ENCODE measurements at places on chromosomes 3 and 15.

- H3K4me1 ChIP-seq, result no peaks in the 10 kb centered on the region
- no peak overlapping the region for H3K4me3 ChIP-seq
- H3K27ac ChIP-seq, result no peak overlapping the region
- no peaks in the 10 kb centered on the region for H3K27me3 ChIP-seq
- no peak for DNase-seq
Measured at GRCh38 chr3:59388555-59389270, 338.9 kb upstream of the CFAP20DC start.

- H3K4me1 ChIP-seq, result no peaks in the 10 kb centered on the region
- H3K27ac ChIP-seq, result no peak overlapping the region
- no peak for DNase-seq
- H3K36me3 ChIP-seq, result no peaks in the 10 kb centered on the region
- H3K27me3 ChIP-seq, result no peaks in the 10 kb centered on the region
Measured at GRCh38 chr15:80760960-80761359, 18.2 kb upstream of the CEMIP start.

GRCh38 chr3:195790901-195791300 lies 20.8 kb downstream of the MUC4 start:
- no peaks in the 10 kb centered on the region for H3K36me3 ChIP-seq
- H3K27ac ChIP-seq, result no peak overlapping the region
- H3K4me1 ChIP-seq, result no peaks in the 10 kb centered on the region
- DNase-seq, result no peak
- no peaks in the 10 kb centered on the region for H3K27me3 ChIP-seq

DNA sequence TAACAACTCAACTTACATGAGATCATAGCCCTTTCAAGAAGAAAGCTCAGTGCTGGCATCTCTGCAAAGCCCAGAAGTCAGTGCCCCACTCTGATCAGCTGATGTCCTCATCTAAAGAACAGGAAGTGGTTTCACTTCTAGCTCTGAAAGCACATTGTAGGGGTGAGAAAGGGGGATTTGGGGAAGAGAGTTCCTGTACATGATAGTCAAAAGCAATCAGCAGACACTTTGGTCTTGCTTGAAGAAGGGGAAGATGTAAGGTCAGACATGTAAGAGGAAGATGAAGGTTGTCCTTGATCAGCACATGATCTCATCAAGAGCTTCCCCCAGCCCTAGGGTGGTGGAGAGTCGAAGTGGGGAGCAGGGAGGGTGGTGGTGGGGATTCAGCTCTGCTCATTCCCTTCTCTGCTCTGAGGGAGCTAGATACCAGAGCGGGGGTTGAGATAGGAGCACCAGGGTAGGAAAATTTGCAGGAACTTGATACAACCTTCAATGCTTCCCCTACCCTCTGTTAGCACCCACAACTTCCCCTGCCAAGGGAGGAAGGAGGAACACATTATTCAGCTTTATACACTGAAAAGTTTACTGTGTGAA lies 76.4 kb upstream of the ETV5 start:
- H3K4me1 ChIP-seq, result no peaks in the 10 kb centered on the region
- H3K4me3 ChIP-seq, result no peak overlapping the region
- no peak for DNase-seq
- no peaks in the 10 kb centered on the region for H3K36me3 ChIP-seq

GRCh38 chr3:40497288-40497687 lies 8.6 kb upstream of the ZNF620 start:
- H3K27me3 ChIP-seq, result no peaks in the 10 kb centered on the region
- no peaks in the 10 kb centered on the region for H3K4me1 ChIP-seq
- H3K36me3 ChIP-seq, result no peaks in the 10 kb centered on the region
- no peak for DNase-seq

- no peak overlapping the region for H3K4me3 ChIP-seq
- no peaks in the 10 kb centered on the region for H3K36me3 ChIP-seq
- H3K27me3 ChIP-seq, result no peaks in the 10 kb centered on the region
- no peaks in the 10 kb centered on the region for H3K4me1 ChIP-seq
Measured at GRCh38 chr3:173225351-173225750, 84.3 kb upstream of the SPATA16 start.

GRCh38 chr3:71998995-71999673 lies 214.2 kb upstream of the PROK2 start:
- H3K4me3 ChIP-seq, result no peak overlapping the region
- H3K27ac ChIP-seq, result no peak overlapping the region
- H3K27me3 ChIP-seq, result no peaks in the 10 kb centered on the region
- DNase-seq, result no peak
- H3K4me1 ChIP-seq, result no peaks in the 10 kb centered on the region
- H3K36me3 ChIP-seq, result no peaks in the 10 kb centered on the region

GRCh38 chr15:45121706-45122417 lies 7.7 kb downstream of the DUOXA2 start:
- peaks cover 10% of the 10 kb centered on the region for H3K27me3 ChIP-seq
- DNase-seq, result no peak
- no peak overlapping the region for H3K27ac ChIP-seq
- no peaks in the 10 kb centered on the region for H3K36me3 ChIP-seq

- no peaks in the 10 kb centered on the region for H3K36me3 ChIP-seq
- H3K4me1 ChIP-seq, result no peaks in the 10 kb centered on the region
Measured at GRCh38 chr3:44803298-44803697, 41.7 kb downstream of the KIF15 start.

GRCh38 chr3:112092496-112093179 lies 6.4 kb downstream of the C3orf52 start:
- peak; percentile 41 for DNase-seq
- H3K27ac ChIP-seq, result no peak overlapping the region
- H3K36me3 ChIP-seq, result no peaks in the 10 kb centered on the region
- H3K4me3 ChIP-seq, result peak overlapping the region; percentile 30
- peaks cover 3% of the 10 kb centered on the region for H3K4me1 ChIP-seq

- no peak overlapping the region for H3K27ac ChIP-seq
- no peak overlapping the region for H3K4me3 ChIP-seq
- H3K36me3 ChIP-seq, result no peaks in the 10 kb centered on the region
- no peaks in the 10 kb centered on the region for H3K4me1 ChIP-seq
- no peak for DNase-seq
Measured at GRCh38 chr3:43038010-43038409, 58.9 kb downstream of the GASK1A start.

DNA sequence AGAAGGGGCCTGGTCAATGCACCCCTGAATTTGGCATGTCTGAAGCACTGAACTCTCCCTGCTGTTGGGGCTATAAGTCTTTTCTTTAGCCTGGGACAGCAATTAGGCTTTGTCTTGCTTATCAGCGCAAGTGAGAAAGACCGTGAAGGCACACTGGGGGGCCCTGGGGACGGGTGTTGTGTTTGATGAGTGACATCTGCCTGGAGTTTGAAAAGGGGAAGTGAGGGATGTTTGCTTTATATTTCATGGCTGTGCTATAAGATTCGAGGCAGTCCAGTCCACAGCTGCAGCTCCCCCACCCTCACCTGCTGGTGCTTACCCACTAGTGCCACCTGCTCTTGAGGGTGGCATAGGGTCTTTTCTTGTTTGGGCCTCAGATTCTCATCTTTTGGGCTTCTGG lies 44.8 kb downstream of the CEMIP start:
- H3K4me3 ChIP-seq, result no peak overlapping the region
- H3K36me3 ChIP-seq, result no peaks in the 10 kb centered on the region
- no peaks in the 10 kb centered on the region for H3K27me3 ChIP-seq
- no peak for DNase-seq

DNA sequence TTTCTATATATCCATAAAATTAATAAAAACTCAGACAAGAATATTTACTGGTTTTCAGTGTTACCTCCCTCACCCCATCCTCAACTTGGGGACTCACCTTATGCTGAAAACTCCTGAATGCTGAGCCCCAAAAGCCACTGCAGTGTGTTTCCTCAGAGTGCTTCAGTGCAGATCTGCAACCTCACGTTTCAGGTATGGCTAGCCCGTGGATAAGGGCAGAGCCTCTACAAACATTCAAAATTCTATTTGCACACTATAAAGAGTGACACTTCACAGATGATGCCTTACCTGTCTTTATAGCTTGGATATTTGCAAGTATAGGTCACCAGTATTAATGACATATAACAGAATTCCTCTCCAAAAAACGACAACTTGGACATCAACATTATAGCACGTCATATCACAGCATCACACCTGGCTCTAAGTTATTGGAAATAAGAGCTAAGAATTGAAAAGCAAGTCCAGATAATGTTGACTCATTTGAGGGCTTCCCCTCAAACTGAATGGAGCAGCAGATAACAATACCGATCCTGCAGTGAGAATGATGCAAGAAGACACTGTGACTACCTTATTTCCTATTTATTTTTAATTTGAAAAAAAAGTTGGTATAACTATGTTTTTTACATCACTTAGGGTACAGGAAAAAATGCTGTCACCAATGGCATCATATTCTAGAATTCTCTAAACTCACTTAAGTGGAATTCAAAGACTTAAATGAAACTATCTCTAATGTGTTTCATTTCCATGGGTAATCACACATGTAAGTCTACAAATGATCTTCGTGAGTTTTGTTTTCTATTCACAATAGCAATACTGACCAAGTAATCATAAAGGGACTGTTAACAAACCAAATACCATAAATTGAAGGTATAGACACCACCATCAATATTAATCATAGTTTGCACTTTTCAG lies 40.7 kb upstream of the RSL24D1 start:
- DNase-seq, result no peak
- H3K4me3 ChIP-seq, result no peak overlapping the region
- no peaks in the 10 kb centered on the region for H3K36me3 ChIP-seq
- H3K4me1 ChIP-seq, result no peaks in the 10 kb centered on the region

DNA sequence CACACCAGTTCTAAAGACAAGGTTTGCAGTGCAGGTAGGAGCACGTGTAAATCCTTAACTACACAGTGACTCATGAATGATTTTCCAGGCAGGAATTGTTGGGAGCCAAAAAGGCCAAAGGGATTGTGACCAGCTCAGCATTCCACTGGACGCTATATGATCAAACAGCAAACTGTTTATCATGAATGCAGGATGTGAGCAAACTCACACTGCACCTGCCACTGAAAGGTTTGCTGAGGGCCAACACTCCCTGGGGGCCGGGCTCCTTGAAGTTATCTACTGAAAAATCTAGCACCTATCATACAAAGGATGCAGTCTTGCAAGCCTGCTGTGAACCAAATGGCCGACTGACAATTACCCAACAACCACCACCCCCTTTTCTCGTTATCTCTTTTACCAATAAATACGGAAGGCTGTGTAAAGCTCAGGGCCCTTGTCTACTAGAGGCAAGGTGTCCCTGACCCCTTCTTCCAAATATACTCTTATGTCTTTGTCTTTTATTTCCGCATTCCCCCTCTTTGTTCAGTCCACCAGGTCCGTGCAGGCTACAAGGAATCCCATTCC lies 11.5 kb upstream of the DNASE1L3 start:
- H3K27me3 ChIP-seq, result no peaks in the 10 kb centered on the region
- H3K36me3 ChIP-seq, result no peaks in the 10 kb centered on the region
- no peak overlapping the region for H3K4me3 ChIP-seq
- no peak overlapping the region for H3K27ac ChIP-seq

DNA sequence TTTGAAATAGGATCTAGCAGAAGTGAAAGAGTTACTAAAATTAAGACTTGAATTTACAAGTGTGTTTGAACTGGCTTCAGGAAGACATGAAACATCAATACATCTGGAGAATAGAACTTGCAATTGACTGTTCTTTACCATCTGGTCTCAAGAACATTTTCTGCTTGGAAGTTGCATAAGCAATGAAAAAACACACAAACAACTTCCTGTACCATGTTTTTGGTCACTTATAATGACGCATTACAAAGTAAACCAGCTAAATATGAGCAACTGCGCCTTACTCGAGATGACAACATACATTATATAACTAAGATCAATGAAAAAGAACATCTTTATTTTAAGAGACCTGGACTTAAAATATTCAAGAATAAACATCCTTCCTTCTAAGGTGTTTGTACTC lies 112.5 kb downstream of the TIGIT start:
- no peak overlapping the region for H3K27ac ChIP-seq
- no peak for DNase-seq
- no peak overlapping the region for H3K4me3 ChIP-seq

DNA sequence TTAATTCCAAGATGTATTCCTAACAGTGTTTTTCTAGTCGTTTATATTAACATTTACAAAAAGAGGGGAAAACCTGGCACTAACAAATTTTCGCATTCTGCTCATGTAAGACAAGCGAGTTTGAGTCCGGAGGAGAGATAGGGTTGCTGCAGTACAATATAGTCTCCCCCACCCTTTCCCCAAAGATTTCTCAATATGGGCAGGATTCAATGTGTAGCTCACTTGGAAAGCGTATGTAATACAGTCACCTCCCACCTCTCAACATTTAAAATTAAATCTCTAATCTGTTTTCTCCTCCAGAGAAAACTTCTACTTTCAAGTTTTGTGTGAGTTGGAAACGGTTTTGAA lies 57.9 kb downstream of the CMSS1 start:
- H3K27ac ChIP-seq, result peak overlapping the region; percentile 82
- no peaks in the 10 kb centered on the region for H3K36me3 ChIP-seq
- peak overlapping the region; percentile 81 for H3K4me3 ChIP-seq
- H3K4me1 ChIP-seq, result no peaks in the 10 kb centered on the region
- no peak for DNase-seq

GRCh38 chr3:14439501-14440167 lies 37.2 kb downstream of the SLC6A6 start:
- H3K36me3 ChIP-seq, result no peaks in the 10 kb centered on the region
- H3K4me1 ChIP-seq, result peaks cover 32% of the 10 kb centered on the region
- DNase-seq, result no peak
- H3K4me3 ChIP-seq, result no peak overlapping the region
- no peaks in the 10 kb centered on the region for H3K27me3 ChIP-seq

DNA sequence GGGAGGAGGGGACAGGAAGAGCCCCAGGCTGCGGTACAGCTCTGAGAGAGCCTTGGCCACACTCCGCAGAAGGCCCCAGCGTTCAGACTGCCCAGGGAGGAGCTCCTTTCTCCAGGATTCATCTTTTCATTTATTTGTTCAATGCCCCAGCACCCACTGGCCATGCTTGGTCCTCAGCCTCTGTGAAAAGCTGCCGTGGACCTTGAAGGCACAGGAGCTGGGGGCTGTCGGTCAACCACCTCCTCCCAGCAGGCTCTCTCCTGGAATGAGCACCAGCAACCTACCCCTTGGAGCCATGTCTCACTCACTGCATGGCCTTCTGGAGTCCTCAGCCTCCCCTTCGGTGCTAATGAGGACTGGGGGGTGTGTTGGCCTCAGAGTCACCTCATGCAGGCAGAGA lies 21.6 kb upstream of the PRR23E start:
- no peak overlapping the region for H3K4me3 ChIP-seq
- DNase-seq, result no peak
- H3K4me1 ChIP-seq, result no peaks in the 10 kb centered on the region
- H3K36me3 ChIP-seq, result no peaks in the 10 kb centered on the region

GRCh38 chr15:31390777-31391486 lies 64.3 kb downstream of the KLF13 start:
- no peaks in the 10 kb centered on the region for H3K27me3 ChIP-seq
- DNase-seq, result no peak
- peak overlapping the region; percentile 99 for H3K27ac ChIP-seq
- H3K36me3 ChIP-seq, result no peaks in the 10 kb centered on the region

Measured in kidney (tissue), 22 donors.